ENCODE measurements at places on chromosomes 3 and 15.

- DNase-seq = no peak
These were observed 470.4 kb downstream of the AGBL1 start for GRCh38 chr15:86550075-86550474.

GRCh38 chr15:52100807-52101442 is 11.7 kb downstream of the BCL2L10 start:
- peak; percentile 74 for DNase-seq

GRCh38 chr3:73235768-73236167 is 174.3 kb downstream of the EBLN2 start:
- DNase-seq = no peak

DNA sequence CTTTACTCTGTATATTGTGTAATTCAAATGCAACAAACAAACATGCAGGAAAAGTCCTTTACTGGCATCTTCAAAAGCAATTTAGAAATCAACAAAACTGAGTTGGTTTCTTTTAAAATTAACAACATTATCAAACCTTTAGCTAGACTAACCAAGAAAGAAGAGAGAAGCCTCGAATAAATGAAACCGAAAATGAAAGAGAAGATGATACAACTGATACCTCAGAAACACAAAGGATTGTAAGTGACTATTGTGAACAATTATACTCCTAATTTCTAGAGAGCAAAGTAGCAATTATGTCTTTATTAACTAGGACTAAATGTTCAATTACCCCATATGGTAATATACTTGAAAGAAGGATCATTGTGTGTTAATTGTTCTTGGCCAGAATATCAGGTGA is 49.2 kb upstream of the P3H2 start:
- DNase-seq = no peak

GRCh38 chr3:82353306-82354171 is 592.1 kb upstream of the GBE1 start:
- no peak for DNase-seq

GRCh38 chr3:46571684-46572083 is 5.6 kb upstream of the LRRC2 start:
- no peak for DNase-seq

Data from trophoblast cell (in vitro differentiated cells and primary cell).